ENCODE measurements at places on chromosomes 1 and 21.
A peak's percentile ranks its signal among the peaks of the same experiment; 100 is the strongest.

DNA sequence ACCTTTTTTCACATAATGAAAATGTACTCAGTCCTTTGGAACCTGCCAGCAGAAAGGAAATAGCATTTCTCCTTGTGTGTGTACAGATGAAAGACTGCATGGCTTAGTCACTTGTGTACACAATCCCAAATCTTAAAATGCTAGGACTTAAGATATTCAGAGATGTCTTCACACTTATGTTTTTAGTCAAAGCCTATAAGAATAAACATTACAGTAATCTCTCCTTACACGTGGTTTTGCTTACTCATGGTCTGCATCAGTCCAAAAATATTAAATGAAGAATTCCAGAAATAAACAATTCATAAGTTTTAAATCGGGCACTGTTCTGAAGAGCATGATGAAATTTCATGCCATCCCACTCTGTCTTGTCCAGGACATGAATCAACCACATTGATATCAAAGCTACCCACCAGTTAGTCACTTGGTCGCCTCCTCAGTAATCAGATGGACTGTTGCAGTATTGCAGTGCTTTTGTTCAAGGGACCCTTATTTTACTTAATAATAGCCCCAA lies 75.7 kb upstream of the RRP15 start:
- no peak for DNase-seq

GRCh38 chr1:180925471-180926051 lies 12.9 kb downstream of the KIAA1614 start:
- DNase-seq = no peak

DNA sequence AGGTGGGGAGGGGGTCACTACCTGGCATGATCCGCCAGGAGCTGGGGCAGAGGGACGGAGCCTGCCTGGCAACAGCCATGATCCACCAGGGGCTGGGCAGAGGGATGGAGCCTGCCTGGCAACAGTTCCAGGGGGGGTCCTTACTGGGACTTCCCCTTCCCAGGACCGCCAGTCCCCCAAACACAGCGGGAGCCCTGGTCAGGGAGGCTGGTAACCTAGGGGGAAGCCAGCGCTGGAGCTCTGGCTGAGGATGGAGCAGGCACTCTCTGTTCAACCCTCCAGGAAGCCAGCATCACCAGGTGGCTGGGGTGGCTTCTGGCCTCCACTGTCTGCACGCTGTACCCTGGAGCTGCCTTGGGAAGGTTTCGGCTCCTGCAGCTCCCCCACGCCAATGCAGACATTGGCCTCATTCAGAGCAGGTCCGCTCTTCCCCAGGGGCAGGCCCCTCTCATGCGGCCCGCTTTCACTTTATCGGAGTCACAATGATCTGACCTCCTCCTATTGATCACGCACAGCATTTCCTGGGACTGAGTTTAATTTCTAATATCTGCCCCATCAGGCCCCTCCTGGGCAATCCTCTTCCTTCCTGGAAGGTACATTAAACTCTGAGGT lies 68.4 kb upstream of the ABCG1 start:
- DNase-seq = no peak

DNA sequence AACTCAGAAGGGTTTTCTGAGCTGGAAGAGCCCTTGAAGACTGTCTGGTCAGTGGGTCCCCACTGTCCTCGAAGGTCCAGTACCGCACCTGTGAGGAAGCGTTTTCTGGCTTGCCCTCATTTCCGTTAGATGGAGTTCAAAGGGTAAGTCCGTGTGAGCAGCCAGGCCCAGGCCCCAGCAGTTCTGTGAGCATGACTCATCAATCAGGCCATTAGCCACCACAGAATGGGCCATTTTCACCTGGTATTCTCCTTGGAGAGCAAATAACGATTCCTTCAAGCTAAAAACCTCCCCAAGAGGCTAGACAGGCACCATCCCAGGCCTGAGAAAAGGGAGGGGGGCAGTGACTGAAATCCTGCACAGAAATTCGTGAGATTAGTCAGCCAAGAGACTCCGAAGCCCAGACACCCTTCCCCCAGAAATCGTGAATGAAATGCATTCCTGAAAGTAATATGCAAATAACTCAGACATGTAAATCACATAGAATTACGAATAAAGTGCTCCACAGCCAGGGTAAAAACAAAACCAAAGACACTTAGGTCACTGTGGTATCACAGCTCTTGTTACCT lies 66.0 kb downstream of the BCAR3 start:
- no peak for DNase-seq

GRCh38 chr1:9249534-9250410 lies 15.2 kb downstream of the H6PD start:
- peak; percentile 32 for DNase-seq

DNA sequence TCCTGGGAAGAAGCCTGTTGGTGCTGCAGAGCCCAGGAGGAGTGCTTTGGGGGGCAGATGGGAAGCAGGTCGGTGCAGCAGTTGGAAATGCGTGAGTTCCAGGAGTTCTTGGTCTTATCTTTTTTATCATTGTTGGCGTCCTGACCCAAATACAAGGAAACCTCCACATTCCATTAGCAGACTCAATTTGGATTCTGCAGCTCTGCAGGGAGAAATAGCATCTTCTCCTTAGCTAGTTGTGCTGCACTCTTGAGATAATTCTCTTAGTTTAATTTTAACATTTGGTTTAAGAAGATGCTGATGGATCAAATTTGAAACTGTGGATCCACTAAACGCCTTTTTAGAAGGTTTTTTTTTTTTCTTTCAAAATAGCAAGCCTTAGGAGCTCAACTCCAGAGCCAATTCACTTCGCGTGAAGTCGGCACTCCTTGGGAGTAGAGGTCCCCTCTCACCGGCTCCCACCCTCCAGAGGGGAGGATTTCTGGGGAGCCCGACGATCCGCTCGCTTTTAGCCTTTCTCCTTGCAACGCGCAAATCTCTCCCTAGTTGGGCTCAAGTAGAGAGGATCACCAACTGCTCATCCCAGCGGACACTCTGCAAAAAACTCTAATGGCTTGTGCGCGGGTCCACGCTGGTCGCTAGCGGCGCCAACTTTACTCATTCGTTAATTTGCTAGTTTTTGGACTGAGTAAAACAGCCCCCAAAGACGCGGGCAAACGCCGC lies 1.3 kb downstream of the PLD5 start:
- no peak for DNase-seq

- DNase-seq = no peak
Observed at GRCh38 chr1:240737298-240737697, 125.3 kb upstream of the GREM2 start.

All from CMK (cell line).